Chondrocyte (in vitro differentiated cells): ENCODE measurements at places on chromosomes 13 and 19. TPM values are rescaled to one million over a fixed set of nuclear protein-coding genes. Genes with fewer than 3 reads are reported as not detected.

- H3K36me3 ChIP-seq = no peaks in the 10 kb centered on the region
- peaks cover 23% of the 10 kb centered on the region for H3K27me3 ChIP-seq
- DNase-seq = no peak
- no peak overlapping the region for H3K27ac ChIP-seq
These were observed 109.8 kb upstream of the GPC6 start for GRCh38 chr13:93116809-93117208.

MEF2B gene
- 1.2 to 1.4 TPM in 2 of 3 replicates, not detected in the other for total RNA-seq

DNA sequence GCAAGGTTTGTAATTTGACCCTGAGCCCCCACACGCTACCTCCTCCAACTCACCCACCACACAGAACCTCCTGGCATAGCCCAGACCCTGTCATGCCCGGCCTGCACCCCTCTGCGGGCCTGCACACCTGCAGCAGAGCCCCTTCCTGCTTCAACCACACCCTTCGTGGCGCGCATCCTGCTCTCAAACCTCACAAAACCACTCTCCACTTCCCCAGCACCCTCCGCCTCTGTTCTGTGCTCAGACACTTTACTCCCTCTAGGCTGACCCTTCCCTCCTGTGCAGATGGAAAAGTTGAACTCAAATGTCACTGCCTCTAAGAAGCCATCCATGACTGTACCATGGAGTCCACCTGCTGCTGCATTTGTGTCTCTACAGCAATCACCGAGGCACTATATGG lies 28.5 kb downstream of the FAAP24 start:
- no peak overlapping the region for H3K27ac ChIP-seq
- H3K4me1 ChIP-seq = no peaks in the 10 kb centered on the region

C13orf42 gene
- total RNA-seq = not detected in 3 replicates

DNA sequence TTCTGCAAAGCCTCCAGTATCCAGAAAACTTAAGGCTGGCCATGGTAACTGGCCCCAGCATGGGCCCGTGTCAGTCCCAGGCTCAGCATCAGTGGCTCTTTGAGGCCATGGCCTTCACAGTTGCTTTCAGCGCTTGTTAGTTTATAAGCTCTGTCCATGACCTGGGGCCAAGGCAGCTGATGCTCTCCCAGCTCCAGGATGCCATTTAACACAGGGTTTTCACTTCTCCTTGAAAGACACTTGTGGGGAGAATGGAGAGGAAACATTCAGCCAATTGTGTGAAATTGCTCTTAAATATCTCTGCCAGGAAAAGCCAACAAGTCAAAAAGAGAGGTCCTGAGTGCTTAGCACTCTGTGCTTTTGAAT lies 321.3 kb downstream of the FOXO1 start:
- no peak overlapping the region for H3K4me3 ChIP-seq
- peaks cover 57% of the 10 kb centered on the region for H3K4me1 ChIP-seq
- no peaks in the 10 kb centered on the region for H3K27me3 ChIP-seq
- no peak overlapping the region for H3K27ac ChIP-seq

DNA sequence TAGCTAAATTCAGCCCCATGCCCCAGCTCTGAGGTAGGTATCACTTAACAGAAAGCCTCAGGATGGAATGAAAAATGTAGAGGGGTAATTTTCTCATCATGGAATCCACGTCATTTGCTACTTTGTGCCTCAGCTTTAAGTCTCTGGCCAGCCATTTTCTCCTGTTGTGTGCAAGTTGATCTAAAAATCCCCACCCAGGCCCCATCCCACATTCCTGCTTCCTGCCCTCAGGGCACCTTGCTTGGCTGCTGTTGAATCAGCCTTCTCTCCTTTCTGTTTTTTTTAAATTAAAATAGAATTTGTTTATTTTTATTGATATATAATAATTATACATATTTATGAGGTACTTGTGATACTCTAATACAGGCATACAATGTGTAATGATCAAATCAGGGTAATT lies 179.9 kb upstream of the TSHZ3 start:
- no peak overlapping the region for H3K4me3 ChIP-seq
- no peaks in the 10 kb centered on the region for H3K4me1 ChIP-seq
- no peak for DNase-seq
- no peak overlapping the region for H3K27ac ChIP-seq
- H3K27me3 ChIP-seq = peaks cover 3% of the 10 kb centered on the region
- H3K36me3 ChIP-seq = no peaks in the 10 kb centered on the region

GRCh38 chr19:46503848-46504453 lies 8.3 kb upstream of the PNMA8B start:
- no peak overlapping the region for H3K27ac ChIP-seq
- H3K36me3 ChIP-seq = no peaks in the 10 kb centered on the region
- H3K4me1 ChIP-seq = peaks cover 18% of the 10 kb centered on the region
- H3K27me3 ChIP-seq = no peaks in the 10 kb centered on the region
- no peak overlapping the region for H3K4me3 ChIP-seq
- no peak for DNase-seq

- peaks cover 7% of the 10 kb centered on the region for H3K4me1 ChIP-seq
- no peak overlapping the region for H3K27ac ChIP-seq
- H3K4me3 ChIP-seq = no peak overlapping the region
- no peak for DNase-seq
- no peaks in the 10 kb centered on the region for H3K27me3 ChIP-seq
These were observed 17.5 kb downstream of the LRRC63 start for GRCh38 chr13:46229251-46229650.
